GM19239 (cell line): ENCODE measurements at places on chromosomes 1 and 21.

GRCh38 chr1:41649396-41650027, 165.0 kb upstream of the EDN2 start:
- DNase-seq = no peak

GRCh38 chr1:109826930-109827349, 63.2 kb upstream of the EPS8L3 start:
- DNase-seq = no peak

- DNase-seq = peak; percentile 4
Observed at GRCh38 chr1:227234998-227235405, 83.3 kb downstream of the CDC42BPA start.

DNA sequence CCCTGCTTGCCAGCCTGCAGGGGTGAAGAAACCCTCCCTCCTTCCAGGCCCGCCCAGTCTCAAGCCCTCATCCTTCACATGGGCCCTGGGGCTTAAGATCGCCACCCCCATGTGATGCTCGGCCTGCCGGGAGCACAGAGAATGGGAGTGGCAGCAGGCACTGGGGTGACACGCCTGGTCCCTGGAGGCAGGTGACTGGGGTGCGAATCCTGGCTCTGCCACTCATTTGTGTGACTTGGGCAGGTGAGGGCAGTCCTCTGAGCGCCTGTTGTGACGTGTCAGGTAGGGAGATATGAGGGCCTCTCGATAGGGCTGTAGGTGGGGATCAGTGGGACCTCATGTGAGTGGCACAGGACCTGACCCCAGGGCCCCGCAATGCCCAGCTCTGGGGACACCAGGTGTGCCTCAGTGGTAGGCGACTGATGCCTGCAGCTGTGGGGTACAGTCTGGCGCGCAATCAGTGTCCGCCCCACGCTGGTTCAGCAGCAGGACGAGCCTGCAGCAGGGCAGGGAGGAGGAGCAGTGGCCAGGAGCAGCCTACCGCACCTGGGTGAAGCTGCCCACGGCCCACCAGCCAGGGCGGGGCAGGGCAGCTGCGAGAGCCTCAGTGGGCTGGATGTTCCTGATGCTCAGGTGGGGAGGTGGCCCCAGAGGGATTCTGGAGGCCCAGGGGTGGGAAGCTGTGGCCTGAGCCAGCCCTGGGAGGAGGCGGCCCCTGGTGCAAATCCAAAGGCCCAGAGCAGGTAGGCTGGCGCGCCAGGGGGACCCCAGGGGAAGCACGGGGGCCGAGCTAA, 6.2 kb downstream of the SH2D5 start:
- no peak for DNase-seq

- DNase-seq = no peak
Observed at GRCh38 chr1:209618756-209619420, 33.3 kb downstream of the LAMB3 start.

DNA sequence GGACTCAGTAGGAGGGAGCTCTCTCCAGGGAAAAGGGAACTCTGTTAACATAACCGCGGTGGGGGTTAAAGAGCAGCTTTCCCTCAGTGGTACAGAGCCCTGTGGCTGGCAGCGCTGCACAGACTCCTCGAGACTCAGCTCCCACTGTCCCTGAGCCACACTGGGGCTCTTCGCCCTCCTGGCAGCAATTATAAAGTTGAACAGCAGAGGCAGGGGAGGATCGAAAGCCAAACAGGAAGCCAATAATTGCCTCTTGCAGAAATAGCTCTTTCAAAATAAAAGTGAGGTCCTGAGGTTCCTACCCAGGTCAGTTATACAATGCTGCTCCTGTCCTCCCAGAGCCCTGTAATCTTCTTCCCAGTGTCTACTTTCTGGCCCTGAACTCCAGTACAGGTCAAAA, 77.0 kb downstream of the FAM78B start:
- peak; percentile 36 for DNase-seq

DNA sequence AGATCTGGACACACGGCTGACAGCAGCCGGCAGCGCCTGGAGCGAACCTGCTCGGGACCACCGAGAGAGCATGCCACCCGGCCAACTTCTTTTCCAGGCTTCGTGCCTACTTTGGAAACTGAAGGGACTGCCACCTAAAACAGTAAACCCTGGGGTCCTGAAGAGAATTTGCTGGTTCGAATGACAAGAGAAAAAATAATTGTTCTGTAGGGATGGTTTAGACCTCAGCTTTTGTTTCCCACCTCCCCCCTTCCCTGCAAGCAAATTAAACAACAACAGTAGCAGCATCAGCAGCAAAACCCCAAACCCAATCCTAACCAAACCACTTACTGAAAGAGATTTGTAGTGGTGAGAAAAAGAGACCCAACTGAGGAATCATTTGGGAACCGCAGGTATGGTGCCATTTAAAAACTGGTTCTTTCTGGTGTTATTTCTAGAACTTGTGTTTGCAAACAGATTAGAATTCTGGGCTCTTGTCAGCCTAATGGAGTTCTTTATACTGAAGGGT, 105.6 kb downstream of the LEPR start:
- DNase-seq = no peak

- DNase-seq = no peak
Observed at GRCh38 chr1:179779645-179780272, 36.7 kb downstream of the FAM163A start.

DNA sequence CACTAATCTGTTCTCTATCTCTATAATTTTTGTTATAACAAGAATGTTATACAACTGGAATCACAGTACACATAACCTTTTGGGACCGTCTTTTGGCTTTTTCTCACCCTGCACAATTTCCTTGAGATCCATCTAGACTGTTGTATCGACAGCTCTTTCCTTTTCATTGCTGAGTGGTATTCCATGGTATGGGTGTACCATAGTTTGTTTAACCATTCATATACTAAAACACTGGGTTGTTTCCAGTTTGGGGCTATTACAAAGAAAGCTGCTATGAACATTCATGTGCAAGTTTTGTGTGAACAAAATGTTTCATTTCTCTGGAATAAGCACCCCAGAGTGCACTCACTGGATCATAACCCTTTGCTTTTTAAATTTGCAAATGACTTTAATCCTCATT, 15.4 kb upstream of the HCRTR1 start:
- no peak for DNase-seq

DNA sequence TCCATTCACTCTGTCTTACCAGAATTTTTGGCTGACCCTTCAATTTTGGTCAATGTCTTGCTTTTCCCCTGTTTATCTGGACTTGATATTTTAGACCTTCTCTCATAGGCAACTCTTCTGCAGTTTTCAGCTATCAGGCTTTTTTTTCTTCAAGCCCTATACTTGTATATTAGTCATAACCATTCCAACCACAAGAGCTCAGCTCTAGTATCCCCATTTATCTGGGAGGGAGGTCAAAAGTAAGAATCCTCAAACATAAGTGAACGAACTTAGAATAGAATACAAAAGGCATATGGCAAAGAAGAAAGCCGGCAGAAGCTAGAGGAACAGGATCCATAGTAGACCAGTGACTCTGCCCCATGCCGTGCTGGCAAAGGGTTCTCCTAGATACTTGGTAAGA, 45.9 kb upstream of the TNFSF4 start:
- no peak for DNase-seq

- no peak for DNase-seq
Observed at GRCh38 chr1:10208537-10208936, 1.8 kb upstream of the KIF1B start.

DNA sequence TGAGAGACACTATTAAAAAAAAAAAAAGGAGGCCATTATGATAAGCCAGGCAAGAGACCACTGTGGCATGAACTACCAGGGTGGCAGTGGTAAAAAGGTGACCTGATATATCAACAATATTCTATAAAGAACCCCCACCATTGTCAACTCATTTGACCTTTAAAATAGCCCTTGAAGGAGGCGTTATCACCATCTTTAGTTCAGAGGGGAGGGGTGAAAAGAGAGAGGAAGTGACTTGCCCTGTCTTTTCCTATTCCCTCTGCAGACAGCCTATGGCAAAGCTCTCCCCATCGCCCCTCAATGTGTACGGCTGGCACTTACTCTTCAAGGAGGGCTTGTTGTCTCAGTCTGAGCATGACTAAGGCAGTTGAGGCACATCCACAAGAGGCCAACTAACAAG, 11.7 kb upstream of the SLFNL1 start:
- DNase-seq = no peak

- DNase-seq = no peak
Observed at GRCh38 chr1:17973694-17974093, 133.9 kb upstream of the IGSF21 start.

- DNase-seq = no peak
Observed at GRCh38 chr1:55040083-55040932, 960 bp downstream of the PCSK9 start.

DNA sequence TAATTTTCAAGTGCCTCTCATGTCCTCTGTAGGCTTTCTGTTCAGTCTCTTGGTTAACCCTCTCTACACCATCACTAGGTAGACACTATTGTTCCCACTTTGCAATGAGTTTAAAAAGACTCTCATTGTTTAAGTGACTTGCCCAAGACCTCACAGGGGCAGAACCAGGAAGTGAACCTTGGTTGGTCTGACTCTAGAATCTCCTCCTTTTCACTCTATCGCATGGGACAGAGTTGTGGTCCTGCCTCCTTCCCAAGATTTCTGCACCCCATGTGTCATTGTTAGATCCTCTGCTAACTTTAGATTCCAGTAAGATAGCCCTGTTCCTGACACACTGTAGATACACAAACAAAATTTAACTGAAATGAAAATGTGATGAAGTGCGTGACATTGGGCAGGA, 481.7 kb upstream of the USP24 start:
- DNase-seq = no peak

DNA sequence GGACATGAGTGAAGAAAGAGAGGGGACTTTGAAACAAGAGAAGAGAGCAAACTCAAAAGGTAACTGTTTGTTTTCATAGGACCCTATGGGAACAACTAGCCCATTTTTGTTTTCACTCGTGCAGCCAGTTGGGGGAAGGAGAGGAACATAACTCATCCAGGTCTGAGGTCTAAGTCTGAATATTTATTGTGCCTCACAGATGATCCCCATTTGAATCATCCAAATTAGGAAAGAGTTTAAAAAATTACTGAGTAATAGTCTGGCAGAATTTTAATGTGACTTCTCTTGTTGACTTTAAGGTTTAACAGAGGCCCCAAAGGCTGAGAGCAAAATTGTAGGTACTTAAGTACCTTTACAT, 10.4 kb upstream of the TSPAN2 start:
- no peak for DNase-seq

DNA sequence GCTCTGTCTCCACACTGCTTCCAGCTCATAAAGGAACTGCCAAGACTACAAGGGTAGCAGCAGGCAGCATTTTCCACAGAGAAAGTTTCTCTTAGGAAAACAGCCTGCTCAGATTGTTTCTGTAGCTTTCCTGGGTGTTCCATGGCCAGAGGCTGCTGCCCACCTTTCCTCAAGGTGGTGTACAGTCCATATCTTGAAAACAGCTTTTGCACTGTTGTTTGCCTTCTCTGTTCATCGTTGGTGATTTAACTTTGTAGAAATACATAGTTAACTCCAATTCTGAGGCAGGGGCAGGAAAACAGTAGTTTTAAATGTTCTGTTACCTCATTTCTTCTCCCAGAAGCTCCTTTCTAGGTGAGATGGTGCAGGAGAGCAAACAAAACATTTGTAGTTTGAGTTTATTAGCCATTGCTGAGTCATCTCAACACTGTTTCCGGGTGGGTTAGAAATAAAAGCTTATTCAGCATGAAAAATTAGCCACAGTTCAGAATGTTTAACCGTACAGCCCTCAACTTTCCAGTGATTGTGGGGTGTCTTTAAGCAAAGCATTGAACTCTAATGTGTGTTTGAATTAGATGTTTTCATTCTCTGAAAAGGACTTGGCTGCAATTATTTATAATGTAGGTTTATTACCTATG, 41.7 kb downstream of the DIP2A start:
- DNase-seq = peak; percentile 21

DNA sequence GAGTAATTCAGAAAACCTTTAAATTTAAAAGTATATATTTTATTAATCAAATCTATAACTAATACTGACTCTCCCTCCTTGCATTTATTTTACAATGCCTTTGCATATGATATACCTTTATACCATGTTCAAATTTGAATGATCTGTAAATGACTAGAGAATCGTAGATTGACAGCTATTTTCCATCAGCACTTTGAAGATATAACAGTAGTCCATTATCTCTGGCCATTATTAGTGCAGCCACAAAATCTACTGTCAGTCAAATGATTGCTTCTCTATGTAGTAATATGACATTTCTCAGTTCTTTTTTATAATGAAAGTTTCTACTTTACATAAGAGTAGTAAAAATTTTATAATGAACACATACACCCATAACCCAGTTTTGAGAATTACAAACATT, 1054.8 kb upstream of the B3GALT2 start:
- DNase-seq = no peak

- no peak for DNase-seq
Observed at GRCh38 chr1:176626572-176627061, 163.6 kb downstream of the PAPPA2 start.

GRCh38 chr1:199151634-199152425, 513.0 kb downstream of the PTPRC start:
- no peak for DNase-seq

- DNase-seq = no peak
Observed at GRCh38 chr1:150706091-150706490, 9.1 kb upstream of the GOLPH3L start.

- no peak for DNase-seq
Observed at GRCh38 chr1:165306543-165307434, 49.7 kb downstream of the LMX1A start.

- no peak for DNase-seq
Observed at GRCh38 chr1:94335950-94336349, 82.2 kb upstream of the ABCD3 start.

- DNase-seq = no peak
Observed at GRCh38 chr1:27941671-27942540, 7.1 kb downstream of the SMPDL3B start.

DNA sequence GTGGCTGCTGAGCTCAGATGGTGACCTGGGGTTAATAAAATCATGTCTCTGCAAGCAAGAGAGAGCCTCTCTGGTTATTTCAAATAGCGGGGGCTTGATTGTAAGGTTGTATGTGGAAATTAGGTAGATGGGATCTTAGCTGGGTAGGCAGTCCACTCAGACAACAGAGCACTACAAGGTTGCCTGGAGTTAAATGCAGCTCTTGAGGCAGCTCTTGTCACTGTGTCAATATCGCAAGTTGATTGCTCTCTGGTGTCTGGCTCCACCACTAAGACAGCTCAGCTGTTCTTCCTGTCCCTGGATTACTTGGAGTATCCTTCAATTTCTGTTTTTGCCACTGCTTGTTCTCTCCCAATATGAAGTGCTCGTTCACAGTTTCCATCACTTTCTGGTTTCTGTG, 93.8 kb downstream of the C21orf91 start:
- no peak for DNase-seq

GRCh38 chr1:78224246-78224785, 178.6 kb downstream of the GIPC2 start:
- DNase-seq = no peak

- DNase-seq = no peak
Observed at GRCh38 chr1:164475834-164476233, 83.2 kb upstream of the PBX1 start.
